ENCODE measurements at places on chromosomes 1 and 21. TPM values are rescaled to one million over a fixed set of nuclear protein-coding genes. Genes with fewer than 3 reads are reported as not detected.

ERG gene
- polyA plus RNA-seq, result not detected

DNA sequence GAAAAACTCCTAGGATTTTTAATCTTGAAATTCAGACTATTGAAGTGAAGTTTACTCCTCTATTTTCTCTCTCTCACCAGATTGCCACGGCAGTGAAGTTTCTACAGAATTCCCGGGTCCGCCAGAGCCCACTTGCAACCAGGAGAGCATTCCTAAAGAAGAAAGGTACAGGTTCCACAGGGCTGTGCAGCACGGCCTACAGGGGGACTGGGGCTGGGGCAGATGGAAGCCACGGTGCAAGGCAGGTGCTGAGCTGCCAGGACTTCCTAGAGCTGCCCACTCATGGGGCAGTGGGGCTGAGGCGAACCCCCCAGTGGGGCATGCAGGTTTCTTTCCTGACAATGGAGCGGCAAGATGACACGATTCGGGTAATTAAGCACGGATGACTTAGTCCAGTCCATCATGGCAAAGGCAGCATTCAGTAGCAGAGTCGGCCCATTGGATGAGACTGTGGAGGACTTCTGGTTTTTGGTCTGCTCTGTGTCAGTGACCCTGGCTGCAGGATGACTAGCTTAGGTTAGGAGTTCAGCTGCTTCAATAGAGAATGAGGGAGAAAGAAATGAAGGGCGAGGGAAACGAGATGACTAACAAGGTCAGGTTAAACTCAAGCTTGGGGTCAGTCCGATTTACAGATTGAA, 61.5 kb downstream of the PEX14 start:
- no peak for DNase-seq

GRCh38 chr1:152107984-152108881, 7.0 kb downstream of the TCHH start:
- DNase-seq, result no peak

SPRR2G gene
- not detected for polyA plus RNA-seq

DNA sequence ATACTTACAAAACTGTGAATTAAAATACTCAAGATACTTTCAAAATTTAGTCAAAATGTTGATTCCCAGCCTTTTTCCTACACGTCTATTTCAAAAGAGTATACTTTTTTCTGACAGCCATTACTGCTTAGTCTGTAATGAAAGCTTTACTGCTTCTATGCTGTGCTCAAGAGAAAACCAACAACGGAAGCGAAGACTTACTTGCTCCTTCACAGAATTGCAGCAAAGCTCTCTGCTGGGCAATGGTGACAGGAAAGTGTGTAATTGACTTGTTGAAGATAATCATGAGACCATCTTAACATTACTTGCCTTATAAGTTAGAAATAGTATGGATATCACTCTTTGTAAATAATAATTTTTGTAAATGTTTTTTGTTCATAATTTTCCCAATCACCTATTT, 1.7 kb upstream of the DYNLT5 start:
- DNase-seq, result no peak

- DNase-seq, result no peak
Measured at GRCh38 chr21:36567216-36567885, 87.4 kb upstream of the CLDN14 start.

HAPLN2 gene
- 4.5 TPM for polyA plus RNA-seq

F13B gene
- polyA plus RNA-seq, result not detected

GRCh38 chr1:5847013-5847659, 145.1 kb downstream of the NPHP4 start:
- DNase-seq, result peak; percentile 78

DNA sequence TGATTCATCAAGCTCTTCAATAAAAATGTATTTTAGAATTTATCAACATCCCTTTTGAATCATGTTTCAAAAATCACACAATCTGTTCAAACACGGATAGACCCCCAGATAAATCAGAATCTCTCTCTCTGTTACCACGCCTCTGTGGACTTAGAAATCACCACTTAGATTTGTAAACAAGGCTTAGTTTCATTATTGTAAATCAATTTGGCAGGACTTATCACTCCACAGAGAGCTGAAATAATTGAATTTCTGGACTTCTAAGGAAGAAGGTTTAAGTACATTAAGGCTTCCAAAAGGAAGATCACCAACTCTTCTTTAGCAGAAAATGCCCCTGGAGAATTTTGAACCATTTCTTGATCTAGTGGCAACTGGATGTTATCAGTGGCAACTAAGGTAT, 100.4 kb downstream of the APP start:
- no peak for DNase-seq

GRCh38 chr1:59290193-59290949, 6.5 kb upstream of the FGGY start:
- DNase-seq, result peak; percentile 47

PRSS38 gene
- not detected for polyA plus RNA-seq

- DNase-seq, result no peak
Measured at GRCh38 chr1:209926045-209926444, 12.0 kb upstream of the SYT14 start.

NLRP3 gene
- polyA plus RNA-seq, result not detected

TSHB gene
- polyA plus RNA-seq, result not detected

DNAH14 gene
- 129 TPM for polyA plus RNA-seq

- DNase-seq, result no peak
Measured at GRCh38 chr21:41411449-41412089, 14.5 kb upstream of the MX1 start.

Data from K562 (cell line).